Aorta (tissue), 5 donors: ENCODE measurements at places on chromosomes 7 and 10. TPM values are rescaled to one million over a fixed set of nuclear protein-coding genes. Genes with fewer than 3 reads are reported as not detected.

CDNF gene
- total RNA-seq = 1.9 TPM

CAMK2B gene
- total RNA-seq = 2.4 TPM

DNA sequence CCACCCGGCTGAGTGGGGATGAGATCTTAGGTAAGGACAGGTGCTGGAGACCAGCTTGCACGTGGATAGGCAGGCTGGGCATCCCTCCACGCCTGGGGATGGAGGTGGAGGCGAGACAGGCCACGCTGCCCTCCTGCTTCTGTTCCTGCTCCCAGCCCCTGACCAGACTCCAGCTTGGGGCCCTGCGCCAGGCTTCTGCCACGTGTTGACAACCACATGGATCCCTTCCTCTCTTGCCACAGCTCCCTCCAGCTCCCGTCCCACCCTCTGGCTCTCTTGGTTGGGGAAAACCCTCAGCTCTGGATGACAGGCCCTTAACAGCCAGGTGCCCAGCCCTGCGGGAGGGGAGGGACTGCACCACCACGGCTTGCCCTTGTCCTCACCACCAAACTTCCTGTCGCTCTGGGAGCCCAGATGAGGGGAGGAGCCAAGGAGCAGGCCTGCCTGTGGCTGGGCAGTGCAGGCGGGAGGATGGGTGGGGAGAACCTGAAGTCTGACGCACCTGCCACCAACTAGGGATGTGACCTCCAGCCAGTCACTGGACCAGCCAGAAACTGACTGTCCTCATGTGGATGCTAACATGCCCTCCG lies 36.0 kb downstream of the KCNH2 start:
- no peak for DNase-seq

DNA sequence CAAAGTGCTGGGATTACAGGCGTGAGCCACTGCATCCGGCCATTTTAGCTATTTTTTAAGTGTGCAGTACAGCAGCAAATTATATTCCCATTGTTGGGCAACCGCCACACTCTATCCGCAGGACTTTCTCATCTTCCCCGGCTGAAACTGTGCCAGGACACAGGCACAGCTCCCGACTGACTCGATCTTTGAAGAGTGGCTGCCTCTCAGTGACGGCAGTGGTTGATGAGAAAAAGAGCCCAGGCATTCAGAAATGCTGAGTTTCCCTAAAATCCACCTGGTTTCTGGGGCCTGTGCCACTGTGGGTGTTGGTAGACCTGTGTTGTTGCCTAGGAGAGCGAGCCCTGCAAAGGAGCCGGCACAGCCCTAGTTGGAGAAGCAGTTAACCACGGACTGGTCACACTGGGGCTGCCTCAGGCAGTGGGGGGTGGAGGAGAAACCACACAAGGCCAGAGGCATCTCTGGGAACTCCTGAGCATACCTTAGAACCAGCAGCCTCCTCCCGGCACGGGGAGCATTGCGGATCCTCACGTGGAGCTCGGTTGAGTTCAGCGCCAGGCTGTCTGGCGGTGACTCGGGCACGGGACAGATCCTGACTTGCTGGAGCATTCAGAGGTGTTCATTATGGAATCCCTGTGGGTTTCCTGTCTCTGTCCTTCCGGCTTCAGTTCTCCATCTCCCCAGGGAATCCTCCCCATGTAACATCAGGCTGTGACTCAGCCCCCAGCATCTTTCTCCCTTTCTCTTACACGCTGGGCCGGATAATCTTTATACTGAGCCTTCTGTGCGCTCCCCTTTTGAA lies 16.2 kb downstream of the PFKFB3 start:
- DNase-seq = no peak

DNA sequence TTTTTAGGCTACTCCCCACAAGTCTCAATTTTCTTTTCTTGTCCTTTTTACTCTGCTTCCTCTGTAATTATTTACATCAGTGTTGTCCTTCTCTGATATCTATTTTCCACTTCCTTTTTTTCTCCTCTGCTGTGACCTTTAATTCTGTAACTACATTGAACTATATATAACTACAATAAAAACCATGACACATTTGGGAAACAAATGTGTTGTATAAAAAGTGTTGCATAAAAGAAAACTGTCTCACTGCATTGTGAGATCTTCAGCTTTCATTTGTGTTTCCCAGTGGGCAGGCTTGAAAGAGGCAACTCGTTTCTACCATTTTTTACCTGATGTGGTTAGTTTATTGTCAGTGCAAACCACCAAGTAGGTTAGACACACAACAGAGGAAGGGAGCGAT lies 483.9 kb upstream of the NRP1 start:
- DNase-seq = no peak

- DNase-seq = no peak
Observed at GRCh38 chr10:22674573-22674930, 39.8 kb downstream of the PIP4K2A start.

CFAP43 gene
- total RNA-seq = 0.19 TPM
